ENCODE measurements at places on chromosomes 11 and 22. TPM values are rescaled to one million over a fixed set of nuclear protein-coding genes. Genes with fewer than 3 reads are reported as not detected.

The GRK3 gene
- 47.2 TPM for total RNA-seq

The KCNK4 gene
- total RNA-seq: 1.5 TPM

The DDI1 gene
- total RNA-seq: not detected

The RAB36 gene
- total RNA-seq: 4.9 TPM

The CCDC157 gene
- total RNA-seq: 3.4 TPM

The ANKK1 gene
- not detected for total RNA-seq

The CCDC88B gene
- 0.98 TPM for total RNA-seq

The PGR gene
- under 0.01 TPM for total RNA-seq

The RIC3 gene
- total RNA-seq: 23.1 TPM

The SMTNL1 gene
- not detected for total RNA-seq

The FERMT3 gene
- total RNA-seq: 0.98 TPM

The SYT9 gene
- total RNA-seq: 6.1 TPM

The NPAT gene
- 24.3 TPM for total RNA-seq

The AQP11 gene
- 4.7 TPM for total RNA-seq

The CDC42EP2 gene
- total RNA-seq: 2.7 TPM

The GAL3ST1 gene
- 0.74 TPM for total RNA-seq

The MRGPRX4 gene
- total RNA-seq: not detected

The IGLL1 gene
- not detected for total RNA-seq

The OR52I1 gene
- not detected for total RNA-seq

The USP2 gene
- 0.74 TPM for total RNA-seq

The OR8D1 gene
- total RNA-seq: not detected

The POTEH gene
- not detected for total RNA-seq

The TMEM121B gene
- 15.5 TPM for total RNA-seq

The OTOG gene
- total RNA-seq: under 0.01 TPM

The MAPK8IP2 gene
- 70.3 TPM for total RNA-seq

The GGT5 gene
- 2.0 TPM for total RNA-seq

The PHOX2A gene
- total RNA-seq: not detected

The ZNF408 gene
- total RNA-seq: 4.2 TPM

The SCN2B gene
- total RNA-seq: 3.0 TPM

The CD248 gene
- total RNA-seq: 3.2 TPM

The LINC01488 gene
- total RNA-seq: not detected

The BAIAP2L2 gene
- total RNA-seq: 0.25 TPM

The CNGA4 gene
- 0.25 TPM for total RNA-seq

The PTS gene
- 24.1 TPM for total RNA-seq

The TECTA gene
- total RNA-seq: 2.2 TPM

The PATE4 gene
- total RNA-seq: not detected

The NOX4 gene
- total RNA-seq: 6.9 TPM

The CHRDL2 gene
- 0.25 TPM for total RNA-seq
